Posterior cingulate gyrus (tissue), 11 donors: ENCODE measurements at places on chromosomes 3 and 15.
A peak's percentile ranks its signal among the peaks of the same experiment; 100 is the strongest.

DNA sequence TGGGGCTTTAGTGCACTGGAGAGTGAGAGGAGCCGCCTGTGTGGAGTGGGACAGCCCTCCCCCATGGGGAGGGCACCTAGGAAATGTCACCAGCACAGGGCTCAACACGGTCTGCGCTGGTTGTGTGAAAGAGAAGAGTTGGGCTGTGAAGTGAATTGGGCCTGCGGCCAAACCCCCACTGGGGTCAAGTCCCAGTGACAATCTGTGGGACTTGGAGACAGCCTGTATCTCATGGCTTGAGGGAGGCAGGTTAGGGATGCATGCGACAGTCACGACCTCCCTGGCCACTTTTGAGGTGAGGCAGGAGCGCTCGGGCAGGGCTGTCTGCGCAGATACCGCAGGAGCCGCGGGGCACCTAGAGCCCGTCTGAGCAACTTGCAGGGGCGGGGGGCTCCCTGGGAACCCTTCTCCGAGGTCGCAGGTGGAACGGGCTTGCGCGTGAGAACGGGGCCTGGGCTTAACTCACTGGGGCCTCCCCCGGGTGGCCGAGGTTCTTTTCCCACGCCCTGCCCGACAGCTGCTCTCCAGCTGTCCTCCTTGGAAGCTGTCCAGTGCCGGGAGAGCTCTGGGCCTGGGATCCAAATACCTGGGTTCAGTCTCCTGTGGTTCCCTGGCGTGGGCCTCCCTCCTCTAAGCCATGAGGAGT lies 77.4 kb downstream of the SNRK start:
- no peak for DNase-seq

GRCh38 chr3:156174229-156174847 lies 54.0 kb downstream of the KCNAB1 start:
- DNase-seq = no peak

DNA sequence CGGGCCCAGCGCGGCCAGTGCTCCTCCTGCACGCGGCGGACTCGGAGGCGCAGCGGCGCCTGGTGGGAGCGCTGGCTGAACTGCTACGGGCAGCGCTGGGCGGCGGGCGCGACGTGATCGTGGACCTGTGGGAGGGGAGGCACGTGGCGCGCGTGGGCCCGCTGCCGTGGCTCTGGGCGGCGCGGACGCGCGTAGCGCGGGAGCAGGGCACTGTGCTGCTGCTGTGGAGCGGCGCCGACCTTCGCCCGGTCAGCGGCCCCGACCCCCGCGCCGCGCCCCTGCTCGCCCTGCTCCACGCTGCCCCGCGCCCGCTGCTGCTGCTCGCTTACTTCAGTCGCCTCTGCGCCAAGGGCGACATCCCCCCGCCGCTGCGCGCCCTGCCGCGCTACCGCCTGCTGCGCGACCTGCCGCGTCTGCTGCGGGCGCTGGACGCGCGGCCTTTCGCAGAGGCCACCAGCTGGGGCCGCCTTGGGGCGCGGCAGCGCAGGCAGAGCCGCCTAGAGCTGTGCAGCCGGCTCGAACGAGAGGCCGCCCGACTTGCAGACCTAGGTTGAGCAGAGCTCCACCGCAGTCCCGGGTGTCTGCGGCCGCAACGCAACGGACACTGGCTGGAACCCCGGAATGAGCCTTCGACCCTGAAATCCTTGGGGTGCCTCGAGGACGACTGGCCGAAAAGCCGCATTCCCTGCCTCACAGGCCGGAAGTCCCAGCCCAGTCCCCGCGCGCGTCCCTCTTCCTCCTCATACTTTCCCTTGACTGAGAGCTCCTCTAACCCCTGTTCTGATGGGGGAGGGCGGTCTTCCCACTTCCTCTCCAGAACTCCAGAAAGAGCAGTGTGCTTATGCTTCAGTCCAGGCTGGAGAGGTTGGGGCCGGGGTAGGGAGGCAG lies 1.4 kb upstream of the IL17RC start:
- DNase-seq = peak; percentile 78

GRCh38 chr3:48856469-48856868 lies 8.8 kb upstream of the PRKAR2A start:
- peak; percentile 25 for DNase-seq

DNA sequence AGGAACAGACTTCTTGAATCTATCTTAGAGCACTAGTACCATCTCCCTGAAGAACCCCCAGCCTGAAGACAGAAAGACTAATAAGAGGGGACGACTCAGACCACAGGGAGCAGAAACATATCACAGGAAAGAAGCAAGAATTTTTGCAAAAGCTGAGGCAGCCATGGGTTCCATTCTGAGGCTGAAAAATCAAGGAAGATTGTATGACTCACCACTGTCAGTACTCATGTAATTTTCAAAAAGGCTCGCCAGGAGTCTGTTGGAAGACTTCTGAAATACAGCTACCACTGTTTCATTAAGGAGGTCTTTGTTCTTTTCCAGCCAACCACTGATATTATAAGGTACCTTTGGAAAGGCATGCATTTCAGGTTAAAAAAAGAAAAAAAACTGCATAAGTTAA lies 47.5 kb downstream of the MYH15 start:
- no peak for DNase-seq

DNA sequence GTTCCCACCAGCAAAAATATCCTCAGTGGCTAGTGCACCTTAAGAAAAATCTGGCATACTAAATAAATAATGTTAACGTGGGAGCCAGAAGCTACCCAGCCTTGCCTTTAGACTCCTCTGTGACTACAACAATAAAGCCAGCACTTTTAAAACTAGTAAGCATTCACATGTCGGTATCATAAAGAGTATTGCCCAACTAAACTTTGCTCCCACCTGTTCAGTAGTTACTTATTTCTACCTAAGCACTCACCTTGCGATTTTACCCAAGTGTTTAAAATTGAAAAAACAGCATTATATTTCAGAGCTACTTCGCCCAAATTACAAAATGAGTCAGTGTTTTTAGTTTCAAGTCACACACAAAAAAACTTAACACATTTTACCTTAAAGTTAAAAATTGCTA lies 12.8 kb downstream of the ALDH1L1 start:
- DNase-seq = no peak

- no peak for DNase-seq
Measured at GRCh38 chr3:53065841-53066480, 20.1 kb upstream of the SFMBT1 start.

DNA sequence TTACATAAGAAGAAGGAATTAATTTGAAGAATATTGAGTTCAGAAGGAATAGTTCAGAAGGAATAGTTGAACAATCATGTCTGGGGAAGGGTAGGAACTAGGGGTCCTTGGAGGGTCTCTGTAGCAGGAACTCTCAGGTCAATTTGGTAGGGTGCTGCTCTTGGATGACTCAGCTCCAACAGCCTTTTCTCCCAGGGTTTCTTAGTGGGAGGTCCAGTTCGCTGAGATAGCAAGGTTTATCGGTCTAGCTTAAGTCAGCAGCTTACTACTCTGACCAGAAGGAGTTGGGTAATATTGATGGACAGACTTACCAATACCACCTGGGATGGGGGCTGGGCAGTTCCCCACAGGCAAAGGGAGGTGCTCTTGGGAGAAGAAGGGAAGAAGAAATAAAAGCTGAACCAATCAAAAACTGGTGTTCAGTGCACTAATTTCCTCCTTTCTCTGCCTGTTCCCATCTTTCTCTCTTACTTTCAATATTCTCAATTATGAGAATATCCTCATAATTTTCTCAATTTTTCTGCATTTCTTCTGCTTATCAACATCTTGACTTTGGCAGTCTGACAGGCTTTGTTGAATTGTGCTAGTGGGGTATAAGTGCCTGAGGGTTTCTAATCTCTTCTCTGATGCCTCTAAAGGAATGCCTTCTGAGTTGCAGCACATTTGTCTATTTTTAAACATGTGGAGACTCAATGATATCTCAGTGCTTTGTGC lies 14.4 kb upstream of the MITF start:
- no peak for DNase-seq

- DNase-seq = no peak
Measured at GRCh38 chr15:55708720-55709119, 34.2 kb downstream of the PRTG start.

DNA sequence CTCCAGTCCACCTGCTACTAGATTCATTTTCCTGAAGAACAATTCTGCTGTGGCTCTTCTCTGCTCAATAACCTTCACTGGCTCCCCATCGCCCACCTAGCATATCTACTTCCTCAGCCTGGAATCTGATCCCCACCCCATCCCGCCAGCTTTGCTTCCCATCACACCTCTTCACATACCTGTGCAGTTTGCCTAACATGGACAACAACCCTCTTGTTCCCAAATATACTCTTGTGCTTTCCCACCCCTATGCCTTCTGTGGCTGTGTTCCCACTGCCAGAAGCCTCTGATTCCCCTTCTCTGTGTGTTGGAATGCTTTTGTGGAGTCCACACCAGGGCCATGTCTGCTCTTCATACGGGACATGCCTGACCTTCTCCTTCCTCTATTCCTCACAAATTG lies 29.5 kb downstream of the CMTM7 start:
- no peak for DNase-seq

DNA sequence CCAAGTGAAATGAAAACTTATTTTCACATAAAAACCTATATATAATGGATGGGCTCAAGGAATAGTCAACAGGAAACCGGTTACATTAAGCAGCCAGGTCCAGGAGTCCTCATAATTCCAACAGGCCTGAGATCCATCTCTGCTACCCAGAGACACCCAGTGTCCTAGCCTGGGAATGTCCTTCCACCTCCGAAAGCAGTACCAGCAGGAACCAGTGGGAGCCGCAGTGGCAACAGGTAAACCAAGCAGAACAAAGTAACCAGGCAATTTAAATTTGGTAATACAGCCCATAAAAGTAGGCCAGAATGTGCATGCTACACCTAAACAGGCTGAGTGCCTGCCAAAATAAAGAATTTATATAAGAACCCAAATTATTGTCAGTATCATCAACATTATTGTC lies 195.6 kb downstream of the ZBBX start:
- DNase-seq = no peak

DNA sequence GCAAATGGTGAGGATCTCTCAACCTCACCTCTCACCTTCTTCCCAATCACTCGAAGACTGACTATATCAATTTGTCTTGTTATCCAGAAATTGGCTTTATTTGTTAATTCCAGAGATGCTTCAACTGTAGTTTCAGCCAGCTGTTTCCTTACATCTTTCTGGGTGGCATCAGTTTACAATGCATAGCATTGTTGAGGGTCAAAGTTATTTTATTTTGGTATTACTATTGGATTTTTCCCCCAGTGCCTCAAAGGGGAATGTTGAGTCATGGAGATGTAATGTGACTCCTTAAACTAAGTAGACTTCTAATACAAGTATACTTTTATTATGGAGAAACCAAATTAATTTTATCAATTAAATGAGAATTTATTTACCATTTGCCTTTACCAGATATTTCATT lies 351.6 kb downstream of the TIGIT start:
- no peak for DNase-seq

DNA sequence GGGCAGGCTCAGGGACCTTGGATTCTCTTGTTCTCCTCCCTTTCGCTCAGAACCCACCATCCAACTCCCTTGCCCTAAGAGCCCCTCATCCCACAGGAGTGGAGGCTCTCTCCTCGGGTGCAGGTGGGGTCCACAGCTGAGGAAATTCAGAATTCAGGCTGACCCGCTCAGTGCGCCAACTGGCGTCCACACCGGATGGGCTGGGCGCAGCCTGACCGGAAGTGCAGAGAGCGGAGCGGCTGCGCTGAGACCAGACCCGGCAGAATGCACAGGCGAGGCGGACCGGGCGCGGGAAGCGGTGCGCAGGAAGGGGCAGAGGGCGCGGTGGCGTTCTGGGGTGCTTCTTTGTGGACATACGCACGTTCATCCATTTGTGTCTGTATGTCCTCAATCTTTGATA lies 210.4 kb upstream of the NDN start:
- DNase-seq = no peak

DNA sequence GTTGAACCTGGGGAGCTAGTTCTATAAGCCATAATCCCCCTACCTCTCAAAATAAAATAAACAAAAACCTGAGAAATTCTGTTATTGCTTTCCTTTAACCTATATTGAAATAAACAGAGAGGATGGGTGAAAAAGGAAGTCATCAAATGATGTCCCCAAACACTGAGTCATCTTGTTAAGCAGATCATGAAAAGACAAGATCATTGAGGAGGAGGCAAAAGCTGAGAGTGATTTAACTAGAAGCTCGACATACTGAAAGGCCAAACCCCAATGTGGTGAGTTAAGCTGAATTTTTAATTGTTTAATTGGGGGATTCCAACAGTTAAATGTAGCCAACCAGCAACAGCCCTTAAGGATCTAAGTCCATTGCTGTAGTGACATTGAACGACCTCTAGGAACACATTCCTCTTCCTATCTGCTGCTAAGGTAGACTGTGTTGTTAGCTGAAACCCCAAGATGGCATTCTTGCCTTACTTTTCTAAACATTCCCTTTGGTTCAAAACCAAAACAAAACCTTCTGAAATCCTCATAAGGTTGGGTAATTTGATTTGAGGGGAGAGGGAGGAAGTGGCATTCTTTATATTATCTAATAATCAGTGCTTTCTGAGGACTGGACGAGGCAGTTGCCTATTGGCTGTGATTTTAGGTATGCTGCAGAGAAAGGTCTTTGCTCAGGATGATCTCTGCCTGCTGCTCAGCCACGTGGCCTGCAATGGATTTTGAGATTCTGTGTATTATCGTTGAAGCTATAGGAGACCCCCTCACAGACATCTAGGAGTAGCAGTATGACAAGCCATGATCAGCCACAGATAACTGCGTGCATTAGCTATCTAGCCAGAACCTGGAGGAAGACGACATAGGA lies 62.7 kb upstream of the BNIP2 start:
- no peak for DNase-seq

DNA sequence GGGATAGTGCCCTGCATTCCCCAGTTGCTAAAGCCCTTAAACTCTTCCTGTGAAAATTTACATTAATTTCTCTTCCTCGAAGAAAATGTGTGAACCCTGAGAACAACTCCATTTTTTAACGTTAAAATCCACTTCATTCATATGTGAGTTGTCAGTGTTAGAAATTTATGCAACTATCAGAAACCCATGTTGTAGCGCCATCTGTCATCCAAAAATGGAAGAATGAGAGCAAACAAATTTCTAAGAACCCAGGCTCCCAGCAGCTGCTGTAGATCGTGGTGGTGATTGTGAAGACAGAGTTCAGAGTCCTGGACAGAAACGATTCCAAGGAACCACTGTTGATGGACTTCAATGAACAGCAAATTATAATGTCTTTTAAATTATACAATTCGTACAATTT lies 179.7 kb upstream of the NDN start:
- no peak for DNase-seq

GRCh38 chr3:28718074-28718849 lies 369.6 kb upstream of the AZI2 start:
- no peak for DNase-seq

- peak; percentile 82 for DNase-seq
Measured at GRCh38 chr3:46662771-46663551, 30.5 kb downstream of the ALS2CL start.

DNA sequence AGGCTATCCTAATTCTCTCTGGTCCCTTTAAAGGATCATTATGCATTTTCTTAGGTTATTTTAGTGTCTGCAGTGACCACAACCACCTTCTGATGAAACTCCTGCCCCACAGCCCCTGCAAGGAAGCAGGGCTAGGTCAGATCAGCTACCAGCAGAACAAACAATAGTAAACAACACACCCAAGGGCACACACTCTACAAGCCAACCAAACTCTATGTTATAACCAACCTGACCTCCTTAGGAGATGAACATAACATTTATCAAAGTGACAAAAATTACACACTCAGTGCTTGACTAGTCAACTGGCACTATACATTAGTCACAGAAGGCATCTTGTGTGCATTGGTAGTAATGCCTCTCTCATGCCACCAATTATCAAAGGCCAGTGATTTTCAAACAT lies 17.3 kb downstream of the DENND6A start:
- no peak for DNase-seq

- DNase-seq = no peak
Measured at GRCh38 chr15:44620081-44620480, 43.4 kb downstream of the SPG11 start.
